ENCODE measurements at places on chromosomes 7 and 10.

- DNase-seq, result no peak
These were observed 80.2 kb upstream of the GTF2IRD1 start for GRCh38 chr7:74373536-74373935.

DNA sequence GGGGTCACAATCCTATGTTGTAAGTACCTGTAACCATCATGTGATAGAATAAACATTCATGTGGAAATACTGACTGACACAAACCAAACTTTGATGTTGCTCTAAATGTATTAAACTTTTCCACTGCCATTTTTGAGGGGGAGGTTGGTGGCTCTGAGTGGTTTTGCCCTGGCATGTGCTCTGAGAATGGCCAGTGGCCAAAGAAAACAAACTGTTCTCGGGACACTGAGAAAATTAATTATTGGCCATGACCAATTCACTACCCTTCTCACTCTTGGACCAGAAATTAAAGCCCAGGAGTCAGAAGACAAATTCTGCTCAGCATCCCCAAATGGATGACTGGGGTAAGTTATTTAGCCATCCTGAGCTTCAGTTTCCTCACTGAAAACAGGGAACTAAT, 195.9 kb downstream of the XPNPEP1 start:
- DNase-seq, result no peak

- no peak for DNase-seq
These were observed 708.4 kb downstream of the POM121L12 start for GRCh38 chr7:53743697-53744402.

GRCh38 chr7:70525991-70526390, 606.0 kb upstream of the GALNT17 start:
- DNase-seq, result no peak

GRCh38 chr7:23662984-23663313, 17.1 kb upstream of the FAM221A start:
- DNase-seq, result no peak

DNA sequence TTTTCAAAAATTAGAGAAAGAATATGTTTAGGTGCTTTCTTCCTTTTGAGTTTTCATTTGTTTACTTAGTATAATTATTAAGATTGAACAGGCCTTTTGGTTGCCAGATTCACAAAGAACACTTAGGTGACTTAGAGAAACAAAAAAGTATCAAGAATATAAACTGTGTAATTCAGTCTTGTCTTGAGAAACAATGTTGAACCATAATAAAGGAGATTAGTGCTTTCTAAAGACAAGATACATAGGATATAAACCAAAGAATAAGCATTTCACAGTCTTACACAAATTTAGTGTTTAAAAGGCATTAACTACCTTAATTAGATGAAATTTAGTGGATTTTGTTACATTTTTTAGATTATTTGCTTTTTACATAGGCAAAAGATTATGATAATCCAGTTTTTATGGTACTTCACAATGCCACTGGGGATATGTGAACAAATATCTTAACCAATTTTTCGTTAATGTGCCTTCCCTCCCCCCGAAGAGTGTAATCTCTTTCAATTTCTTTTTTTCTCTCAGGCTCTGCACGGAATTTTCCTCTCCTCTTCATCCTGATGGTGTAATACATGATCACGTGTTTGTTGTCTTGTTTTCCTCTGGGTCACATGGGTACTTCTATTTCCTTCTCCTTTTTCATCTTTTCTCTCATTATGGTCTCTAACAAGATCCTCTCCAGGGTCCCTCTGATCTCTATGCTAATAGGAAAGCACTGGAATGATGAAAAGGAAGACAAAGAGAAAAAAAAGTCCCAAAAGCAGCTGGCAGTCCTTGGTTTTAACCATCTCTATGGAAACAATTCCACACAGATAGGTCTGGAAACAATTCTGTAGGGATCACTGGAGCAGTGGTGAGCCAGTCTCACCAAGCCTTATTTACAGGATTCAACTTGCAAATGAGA, 3.7 kb upstream of the HNRNPH3 start:
- DNase-seq, result no peak

DNA sequence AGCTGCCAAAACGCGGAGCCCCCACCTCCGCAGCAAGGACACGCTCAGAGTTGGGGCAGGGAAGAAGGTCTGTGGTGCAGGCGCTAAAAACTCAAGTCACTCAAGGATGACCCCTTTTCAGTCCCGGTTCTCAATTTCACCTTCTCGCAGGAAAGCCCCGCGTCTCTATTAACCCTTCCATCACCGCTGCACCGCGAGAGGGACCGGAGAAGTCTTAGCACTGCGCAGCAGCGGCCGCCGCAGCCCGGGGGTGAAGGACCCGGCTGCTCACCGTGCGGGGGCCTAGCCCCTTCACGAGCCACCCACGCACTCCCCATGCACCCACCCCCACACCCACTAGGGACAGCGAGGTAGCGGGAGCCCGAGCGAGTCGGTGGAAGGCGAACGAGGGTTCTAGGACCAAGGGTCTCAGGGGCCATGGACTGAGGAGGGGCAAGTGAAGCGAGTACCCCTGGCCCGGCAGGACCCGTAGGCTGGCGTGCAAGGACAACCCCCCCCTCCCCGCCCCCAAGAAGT, 162.9 kb downstream of the SH3PXD2A start:
- no peak for DNase-seq

DNA sequence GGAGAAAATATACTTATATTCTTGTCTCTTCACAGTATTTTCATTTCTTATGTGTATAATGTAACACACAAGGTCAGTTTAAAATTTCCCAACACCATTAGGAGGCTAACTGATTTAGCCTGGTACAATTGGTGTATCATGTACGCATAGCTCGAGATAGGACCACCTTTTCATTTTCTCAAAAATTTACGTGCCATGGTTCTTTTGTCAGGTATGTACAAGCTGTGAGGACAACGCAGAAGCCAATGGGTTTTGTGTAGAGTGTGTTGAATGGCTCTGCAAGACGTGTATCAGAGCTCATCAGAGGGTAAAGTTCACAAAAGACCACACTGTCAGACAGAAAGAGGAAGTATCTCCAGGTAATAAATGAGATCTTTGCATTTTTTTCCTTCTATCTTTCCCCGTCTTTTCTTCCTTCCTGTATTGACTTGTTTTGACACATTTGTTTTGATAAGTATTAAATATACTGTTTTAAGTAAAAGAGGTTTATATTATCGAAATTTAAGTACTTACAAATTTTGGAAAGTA, 55.0 kb downstream of the TRIM24 start:
- no peak for DNase-seq

DNA sequence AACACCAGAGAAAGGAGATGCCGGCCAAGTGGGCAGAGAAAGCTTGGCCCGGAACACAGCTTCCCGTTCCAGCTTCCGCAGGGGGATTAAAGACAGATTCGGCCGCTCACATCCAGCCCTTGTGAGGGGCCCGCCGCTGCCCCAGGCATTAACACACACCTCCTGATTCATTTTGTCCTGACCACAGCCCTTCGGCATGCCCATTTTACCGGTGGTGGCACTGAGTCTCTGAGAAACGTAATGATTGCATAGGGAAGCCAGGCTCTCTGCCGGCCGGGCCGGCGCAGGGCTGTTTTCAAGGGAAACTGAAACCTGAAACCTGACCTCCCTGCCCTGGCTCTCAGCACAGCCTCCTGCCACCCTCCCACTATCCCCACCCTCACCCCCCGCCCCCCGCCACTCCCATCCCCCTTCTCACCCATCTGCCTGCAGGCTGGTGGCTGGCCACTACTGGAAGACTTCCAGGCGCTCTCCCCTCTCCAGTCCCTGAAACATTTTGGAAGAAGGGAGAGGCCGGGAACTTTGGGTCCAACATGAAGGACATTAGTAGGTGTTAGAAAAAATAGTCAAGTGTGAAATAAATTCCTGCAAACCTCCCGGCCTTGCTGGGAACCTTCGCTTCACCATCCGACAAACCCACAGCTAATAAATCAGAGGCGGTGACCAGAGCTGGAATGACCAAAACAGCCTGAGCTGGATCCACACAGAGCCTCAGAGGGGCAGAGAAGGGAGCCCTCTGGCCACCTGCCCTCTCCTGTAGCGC, 83.5 kb upstream of the CUX1 start:
- peak; percentile 63 for DNase-seq

DNA sequence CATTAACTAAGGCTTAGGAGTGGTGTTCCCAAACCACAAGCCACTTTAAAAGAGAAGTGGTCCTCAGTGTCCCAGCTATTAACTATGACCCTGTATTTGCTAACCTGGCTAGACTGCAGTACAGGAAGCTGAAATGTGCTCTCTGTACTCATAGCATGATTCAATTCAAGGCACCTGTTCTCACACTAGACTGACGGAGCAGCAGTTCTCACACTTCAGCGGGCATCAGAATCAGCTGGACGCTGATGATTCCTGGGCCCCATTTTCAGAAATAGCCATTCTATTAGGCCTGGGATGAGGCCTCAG, 24.5 kb upstream of the MSRB2 start:
- peak; percentile 24 for DNase-seq

DNA sequence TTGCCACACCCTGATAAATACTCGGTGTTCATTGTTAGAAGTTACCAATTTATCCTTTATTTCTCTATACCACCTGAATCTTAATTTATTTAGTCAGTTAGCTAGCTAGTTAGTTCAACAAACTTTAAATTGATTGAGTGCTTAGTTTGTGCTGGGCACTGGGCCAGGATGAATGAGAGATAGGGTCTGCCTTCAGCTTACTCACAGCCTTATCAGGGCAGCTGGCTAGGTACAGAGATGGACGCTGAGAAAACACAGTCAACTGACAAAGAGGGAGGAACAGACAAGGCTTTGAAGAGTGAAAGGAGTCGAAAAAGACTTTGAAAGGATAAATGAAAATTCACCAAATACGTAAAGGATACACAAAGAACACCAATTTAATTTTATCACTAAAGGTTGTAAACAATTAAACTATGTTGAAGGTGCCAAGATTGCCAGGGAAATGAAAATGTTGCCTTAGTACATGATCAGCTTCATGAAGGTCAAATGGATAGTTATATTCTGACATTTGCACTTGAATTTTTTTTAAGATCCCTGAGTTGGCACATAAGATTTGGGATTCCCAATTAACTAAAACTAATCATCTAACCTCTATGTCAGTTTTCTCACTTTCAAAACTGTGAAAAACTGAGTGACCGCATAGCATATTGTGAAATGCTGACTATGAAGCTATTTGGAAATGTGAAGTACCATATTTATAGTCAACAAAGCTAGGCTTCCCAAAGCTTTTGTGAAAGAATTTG, 2.1 kb downstream of the CAV2 start:
- DNase-seq, result no peak
